A172 (cell line): ENCODE measurements at places on chromosomes 2 and 18. TPM values are rescaled to one million over a fixed set of nuclear protein-coding genes. Genes with fewer than 3 reads are reported as not detected.

DNA sequence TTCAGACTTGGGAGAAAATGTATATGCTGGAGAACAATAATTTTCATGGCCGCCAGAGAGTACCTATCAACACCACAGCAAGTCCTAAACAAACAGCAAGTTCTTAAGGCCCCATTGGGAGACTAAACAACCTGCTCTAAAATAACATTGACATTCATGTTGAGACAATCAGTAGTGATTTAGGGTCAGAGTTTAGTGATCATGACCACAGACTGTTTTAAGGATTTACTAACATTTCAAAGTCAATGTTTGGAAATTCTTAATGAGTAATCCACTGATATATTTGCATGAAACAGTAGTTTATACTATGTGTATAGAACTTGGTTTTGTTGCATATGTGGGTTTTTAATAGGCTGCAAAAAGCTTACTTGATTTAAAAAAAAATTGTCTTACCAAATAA lies 34.7 kb downstream of the RASGRP3 start:
- no peak for DNase-seq

GRCh38 chr18:3014503-3015203 lies 1.7 kb upstream of the LPIN2 start:
- DNase-seq, result no peak

GRCh38 chr18:61329398-61329797 lies 3.8 kb upstream of the CDH20 start:
- no peak for DNase-seq

DNA sequence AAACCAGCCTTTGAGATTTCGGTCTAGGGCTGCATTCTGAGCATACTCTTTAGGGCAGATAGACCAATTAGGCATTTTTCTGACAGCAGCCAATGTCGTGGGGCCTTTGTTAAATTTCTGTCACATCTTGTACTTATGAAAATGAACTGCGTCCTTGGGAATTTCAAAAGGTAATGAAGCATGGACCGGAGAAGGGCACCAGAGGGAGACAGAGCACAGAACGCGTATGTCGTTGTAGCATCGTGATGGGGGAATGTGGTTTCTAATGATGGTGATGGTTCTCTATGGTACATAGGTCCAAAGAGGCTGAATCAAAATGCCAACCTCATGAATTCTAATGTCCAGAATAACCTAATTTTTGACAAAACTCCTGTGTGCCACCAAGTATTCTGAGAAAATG lies 483.9 kb upstream of the CRIM1 start:
- peak; percentile 6 for DNase-seq

DNA sequence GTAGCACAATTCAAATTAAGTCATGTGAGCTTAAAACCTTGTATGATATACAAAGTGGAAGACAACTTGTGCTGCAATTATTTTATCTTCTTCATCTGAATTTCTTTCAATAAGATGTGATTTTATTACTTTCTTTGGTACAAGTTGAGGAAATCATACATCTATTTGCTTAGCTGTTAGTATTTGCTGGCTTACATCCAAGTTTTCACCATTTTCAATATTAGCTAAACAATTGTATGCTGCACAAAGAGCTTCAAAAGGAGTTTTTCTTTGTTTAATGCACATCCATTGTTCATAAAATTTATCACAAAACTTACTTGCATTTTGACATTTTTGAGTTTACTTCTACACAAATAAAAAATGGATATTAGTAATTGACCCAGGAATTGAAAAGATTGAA lies 40.9 kb downstream of the SCN9A start:
- DNase-seq, result no peak

GRCh38 chr2:36379710-36380448 lies 24.3 kb downstream of the CRIM1 start:
- no peak for DNase-seq

- peak; percentile 87 for DNase-seq
Observed at GRCh38 chr2:36485521-36485920, 112.4 kb downstream of the FEZ2 start.

- peak; percentile 34 for DNase-seq
Observed at GRCh38 chr18:23662309-23663263, at the start of gene ANKRD29. ANKRD29 (minus strand) TSS chr18:23662911; CDS start chr18:23662730, 181 bp downstream.

- DNase-seq, result peak; percentile 46
Observed at GRCh38 chr2:205748639-205749038, 66.3 kb downstream of the NRP2 start.

DNA sequence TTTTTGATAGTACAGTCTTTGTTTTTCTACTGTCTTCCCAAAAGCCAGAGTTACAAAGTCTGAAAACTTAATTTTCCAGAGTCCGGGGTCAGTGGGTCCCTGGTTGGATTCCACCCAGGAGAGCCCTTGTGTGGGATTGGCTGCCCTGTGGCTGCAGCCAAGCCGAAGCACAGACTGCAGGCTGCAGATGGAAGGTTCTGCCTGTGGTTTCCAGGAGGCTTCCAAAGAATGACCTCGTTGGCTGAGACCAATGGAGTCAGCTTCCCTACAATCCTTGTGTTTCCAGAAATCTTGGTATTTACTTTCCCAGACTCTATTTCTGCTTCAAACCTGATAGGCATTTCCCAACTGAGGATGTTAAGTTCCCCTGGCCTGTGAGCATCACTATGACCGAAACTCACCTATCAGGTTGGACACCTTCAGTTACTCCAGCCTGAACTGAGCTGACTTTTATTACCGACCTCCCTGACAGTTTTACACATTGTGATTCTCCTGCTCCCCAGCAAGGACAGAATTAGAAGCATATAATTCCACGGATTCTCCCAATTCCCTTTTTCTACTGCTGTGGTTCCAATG lies 117.5 kb upstream of the CCDC68 start:
- no peak for DNase-seq

GRCh38 chr2:237625216-237625705 lies 2.1 kb upstream of the LRRFIP1 start:
- no peak for DNase-seq

Gene ANKRD30BL
- total RNA-seq, result not detected in 2 replicates

Gene EFEMP1
- 9.8 and 12.3 TPM in 2 replicates for total RNA-seq

Gene DSG4
- total RNA-seq, result not detected in 2 replicates

Gene IL1R2
- not detected in 2 replicates for total RNA-seq
